ENCODE measurements at places on chromosomes 1 and 21.
A peak's percentile ranks its signal among the peaks of the same experiment; 100 is the strongest.

DNA sequence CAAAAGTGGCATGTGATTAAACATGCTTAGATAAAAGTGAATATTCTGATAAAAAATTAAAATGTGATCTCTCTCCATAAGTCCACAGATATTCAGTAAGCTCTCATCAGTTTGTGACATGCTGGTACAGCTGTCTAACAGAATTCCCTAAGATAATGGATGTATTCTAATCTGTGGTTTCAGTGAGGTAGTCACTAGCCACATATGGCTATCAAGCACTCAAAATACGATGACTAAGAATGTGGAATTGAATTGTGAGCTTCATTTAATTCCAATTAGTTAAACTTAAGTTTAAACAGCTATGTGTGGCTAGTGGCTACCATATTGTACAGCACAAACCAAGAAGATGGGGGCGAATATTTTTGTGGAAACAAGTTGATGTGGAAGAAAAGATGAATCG, 4.1 kb upstream of the REG4 start:
- no peak overlapping the region for H3K27ac ChIP-seq
- no peak for DNase-seq
- H3K36me3 ChIP-seq = no peaks in the 10 kb centered on the region
- no peaks in the 10 kb centered on the region for H3K27me3 ChIP-seq
- H3K4me1 ChIP-seq = no peaks in the 10 kb centered on the region

GRCh38 chr21:46126309-46127238, 28.7 kb downstream of the COL6A2 start:
- no peak overlapping the region for H3K27ac ChIP-seq
- no peak overlapping the region for H3K4me3 ChIP-seq
- peaks cover 65% of the 10 kb centered on the region for H3K36me3 ChIP-seq
- no peaks in the 10 kb centered on the region for H3K4me1 ChIP-seq
- H3K27me3 ChIP-seq = no peaks in the 10 kb centered on the region

DNA sequence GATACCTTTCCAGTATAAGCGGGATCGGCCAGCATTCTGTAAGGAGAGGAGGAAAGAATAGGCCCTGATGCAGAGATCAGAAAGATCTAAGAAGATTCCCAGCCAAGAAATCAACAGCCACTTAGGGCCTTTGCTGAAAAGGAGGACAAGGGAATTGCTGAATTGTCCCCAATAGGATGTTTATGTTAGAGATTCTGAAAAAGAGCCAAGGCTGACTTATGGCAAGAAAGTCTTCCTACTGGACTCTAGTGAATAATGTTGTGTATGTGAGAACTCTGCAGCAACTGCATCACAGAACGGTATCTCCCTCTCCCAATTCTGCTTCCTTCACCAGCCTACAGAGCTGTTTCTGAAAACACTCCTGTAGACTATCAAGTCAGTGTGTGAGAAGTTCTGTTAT, 298.0 kb upstream of the CXADR start:
- H3K4me1 ChIP-seq = no peaks in the 10 kb centered on the region
- no peaks in the 10 kb centered on the region for H3K36me3 ChIP-seq
- H3K27me3 ChIP-seq = no peaks in the 10 kb centered on the region
- no peak for DNase-seq

DNA sequence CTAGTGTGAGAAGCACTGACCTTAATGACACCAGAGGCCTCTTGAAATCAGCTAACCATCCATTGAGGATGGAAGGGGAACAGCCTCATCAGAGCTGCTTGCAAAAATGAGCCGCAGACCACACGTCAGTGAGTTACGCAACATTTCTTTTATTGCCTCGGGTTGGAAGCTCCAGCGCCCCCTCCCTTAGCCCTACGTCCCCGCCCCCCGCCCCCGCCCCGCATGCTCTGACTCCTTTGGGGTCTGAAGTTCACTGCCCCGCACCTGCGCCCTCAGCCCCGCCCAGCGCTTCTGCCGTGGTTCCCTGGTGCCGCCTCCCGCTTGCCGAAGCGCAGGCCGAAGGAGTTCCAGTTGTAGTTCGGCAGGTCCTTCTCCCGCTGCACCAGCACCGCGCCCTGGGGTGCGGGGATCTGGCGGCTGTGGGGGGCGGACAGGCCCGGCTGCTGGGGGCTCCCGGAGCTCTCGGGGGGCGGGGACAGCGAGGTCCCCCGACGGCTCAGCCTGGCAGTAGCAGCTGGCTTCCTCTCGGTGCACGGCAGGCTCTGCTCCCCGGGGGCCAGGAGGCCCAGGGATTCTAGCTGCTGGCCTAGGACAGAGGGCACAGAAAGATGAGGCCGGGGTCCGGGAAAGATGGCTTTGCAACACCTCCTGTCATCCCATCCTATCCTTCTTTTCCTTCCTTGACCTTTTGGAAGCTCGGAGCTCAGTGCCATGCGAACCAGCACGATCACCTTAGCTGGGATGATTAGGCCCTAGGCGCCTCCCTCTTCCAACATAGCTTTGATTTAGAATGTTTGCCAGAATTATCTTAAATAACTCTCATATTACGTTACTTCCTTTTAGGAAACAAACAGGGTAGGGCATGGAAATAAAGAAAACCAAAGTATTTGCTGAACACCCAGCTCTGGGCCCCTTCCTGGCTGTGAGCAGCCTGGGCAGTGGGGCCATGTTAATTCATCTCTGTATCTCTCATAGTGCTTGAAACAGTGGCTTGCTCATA, 5.8 kb downstream of the KISS1 start:
- no peaks in the 10 kb centered on the region for H3K36me3 ChIP-seq
- no peak overlapping the region for H3K27ac ChIP-seq
- H3K27me3 ChIP-seq = peaks cover 34% of the 10 kb centered on the region
- DNase-seq = no peak
- H3K4me3 ChIP-seq = peak overlapping the region; percentile 31

GRCh38 chr1:185402930-185403329, 85.9 kb upstream of the IVNS1ABP start:
- H3K27me3 ChIP-seq = no peaks in the 10 kb centered on the region
- no peaks in the 10 kb centered on the region for H3K36me3 ChIP-seq
- H3K4me1 ChIP-seq = peaks cover 13% of the 10 kb centered on the region
- H3K27ac ChIP-seq = no peak overlapping the region
- H3K4me3 ChIP-seq = no peak overlapping the region

- H3K27ac ChIP-seq = no peak overlapping the region
- H3K27me3 ChIP-seq = no peaks in the 10 kb centered on the region
- no peaks in the 10 kb centered on the region for H3K36me3 ChIP-seq
- H3K4me1 ChIP-seq = peaks cover 4% of the 10 kb centered on the region
- H3K4me3 ChIP-seq = no peak overlapping the region
Measured at GRCh38 chr1:87212431-87213134, 116.1 kb upstream of the LMO4 start.
